Astrocyte of the hippocampus (primary cell): ENCODE measurements at places on chromosomes 1 and 21.

GRCh38 chr1:155191904-155192303 lies 15.8 kb downstream of the THBS3 start:
- DNase-seq = no peak

DNA sequence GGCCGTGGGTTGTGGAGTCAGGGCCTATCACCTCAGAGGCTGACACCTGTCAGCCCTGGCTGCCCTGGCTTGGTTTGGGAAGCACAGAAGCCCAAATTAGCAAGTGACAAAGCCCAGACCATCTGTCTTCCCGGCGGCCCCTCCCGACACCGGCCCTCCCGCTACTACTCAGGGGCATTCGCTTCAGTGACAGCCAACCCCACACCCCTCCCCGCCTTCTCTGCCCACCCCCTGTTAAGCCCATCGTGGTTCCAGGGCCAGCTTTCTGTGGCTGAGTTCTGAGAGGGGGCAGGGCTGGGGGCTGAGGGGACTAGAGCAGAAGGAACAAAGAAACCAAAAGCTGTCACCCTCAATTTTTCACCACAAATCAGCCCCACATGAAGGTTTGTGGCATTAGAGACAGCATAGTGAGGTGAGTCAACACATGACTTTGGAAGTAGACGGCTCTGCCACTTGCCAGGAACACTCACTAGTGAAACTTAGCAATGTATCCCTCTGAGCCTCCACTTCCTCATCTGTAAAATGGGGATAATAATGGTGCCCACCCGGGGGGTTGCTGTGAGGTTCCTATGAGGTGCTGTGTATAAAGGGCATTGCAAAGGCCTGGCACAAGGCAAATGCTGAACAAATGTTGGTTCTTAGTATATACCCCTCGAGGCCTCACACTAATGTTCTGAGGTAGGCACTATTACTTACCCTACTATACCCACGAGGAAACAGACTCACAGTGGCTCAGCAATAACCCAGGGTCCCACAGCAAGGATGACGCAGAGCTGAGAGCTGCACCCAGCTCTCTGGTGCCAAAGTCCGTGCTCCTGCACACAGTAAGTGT lies 5.2 kb upstream of the TNNI1 start:
- DNase-seq = peak; percentile 45

DNA sequence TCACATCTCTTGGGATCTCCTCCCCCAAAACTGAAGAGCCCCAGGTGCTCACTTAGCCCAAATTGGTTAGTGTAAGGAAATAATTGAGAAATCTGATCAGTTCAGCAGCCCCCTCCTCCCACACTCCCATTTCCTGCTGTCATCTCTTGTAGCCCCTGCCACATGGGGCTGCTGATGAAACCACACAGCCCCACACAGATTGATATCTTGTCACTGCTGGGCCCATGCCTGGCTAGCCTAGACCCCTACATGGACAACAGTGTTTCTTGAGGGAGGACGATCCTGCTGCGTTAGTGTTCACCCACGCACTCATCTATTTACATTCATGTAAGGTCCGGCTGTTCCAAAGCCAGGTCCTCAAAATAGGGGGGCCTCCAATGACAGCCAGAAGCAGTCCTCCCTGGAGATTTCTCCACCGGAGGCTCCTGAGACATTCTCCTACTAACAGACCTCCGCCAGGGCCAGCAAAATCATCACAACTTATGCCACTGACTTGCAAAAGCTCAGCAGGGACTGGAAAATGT lies 23.9 kb upstream of the RXRG start:
- DNase-seq = no peak

- DNase-seq = peak; percentile 90
Measured at GRCh38 chr1:3174487-3175247, 105.7 kb downstream of the PRDM16 start.

GRCh38 chr1:18597160-18598042 lies 33.2 kb upstream of the PAX7 start:
- peak; percentile 73 for DNase-seq

DNA sequence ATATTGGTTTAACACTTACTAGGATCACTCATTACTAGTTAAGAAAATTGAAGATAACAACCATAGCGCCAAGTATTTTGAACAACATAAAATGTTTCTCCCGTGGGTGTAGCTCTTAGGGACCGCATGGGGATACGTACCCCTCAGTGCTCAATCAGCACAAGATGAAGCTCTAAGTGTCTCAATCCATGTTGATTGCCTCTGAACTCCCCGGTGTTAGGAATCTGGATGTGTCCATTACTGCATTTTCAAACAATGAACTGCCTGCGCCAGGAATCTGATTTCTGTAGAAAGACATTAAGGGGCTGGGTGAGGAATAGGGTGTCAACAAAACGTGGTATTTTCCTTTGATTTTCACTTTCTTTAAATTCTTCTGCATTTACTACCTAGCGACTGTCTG lies 100.2 kb downstream of the LMO4 start:
- peak; percentile 33 for DNase-seq

DNA sequence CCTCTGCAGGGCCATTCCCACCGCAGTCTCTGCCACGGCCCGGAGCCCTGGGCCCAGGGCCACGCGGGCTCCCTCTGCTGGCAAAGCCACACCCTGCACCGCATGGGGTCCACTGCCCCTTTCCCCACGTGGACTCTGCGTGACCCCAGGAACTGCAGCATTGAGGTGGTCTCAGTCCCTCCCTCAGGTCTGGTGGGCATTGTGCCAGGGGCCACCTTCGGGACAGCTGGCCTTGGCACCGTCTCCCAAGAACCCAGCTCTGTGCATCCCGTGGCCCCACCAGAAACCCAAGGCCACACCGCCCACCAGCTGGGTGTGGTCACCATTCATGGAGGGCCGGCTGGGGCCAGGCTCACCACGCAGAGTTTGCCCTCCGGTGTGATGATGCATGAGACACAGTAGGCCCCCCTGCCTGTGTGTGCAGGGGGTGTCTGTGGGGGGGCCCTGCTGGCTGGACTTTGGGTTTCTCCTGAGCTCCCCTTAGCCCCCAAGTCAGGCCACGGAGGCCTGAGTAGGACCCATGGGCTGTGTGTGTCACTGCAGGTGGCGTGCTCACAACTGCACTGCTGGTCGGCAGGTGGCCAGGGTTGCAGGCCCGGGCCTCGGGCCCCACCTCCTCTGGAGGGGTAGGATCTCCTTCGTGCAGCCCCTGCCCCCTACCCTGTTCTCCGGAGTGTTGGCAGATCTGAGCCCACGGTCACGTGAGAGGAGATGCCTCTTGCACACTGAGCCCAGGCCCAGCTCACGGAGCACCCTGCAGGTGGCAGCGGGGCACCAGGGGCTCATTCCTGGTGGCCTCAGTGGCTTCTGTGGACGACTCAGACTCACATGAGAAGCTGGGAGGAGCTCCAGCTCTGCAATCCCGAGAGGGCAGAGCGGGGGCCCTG lies 5.8 kb downstream of the VWA1 start:
- DNase-seq = peak; percentile 68

DNA sequence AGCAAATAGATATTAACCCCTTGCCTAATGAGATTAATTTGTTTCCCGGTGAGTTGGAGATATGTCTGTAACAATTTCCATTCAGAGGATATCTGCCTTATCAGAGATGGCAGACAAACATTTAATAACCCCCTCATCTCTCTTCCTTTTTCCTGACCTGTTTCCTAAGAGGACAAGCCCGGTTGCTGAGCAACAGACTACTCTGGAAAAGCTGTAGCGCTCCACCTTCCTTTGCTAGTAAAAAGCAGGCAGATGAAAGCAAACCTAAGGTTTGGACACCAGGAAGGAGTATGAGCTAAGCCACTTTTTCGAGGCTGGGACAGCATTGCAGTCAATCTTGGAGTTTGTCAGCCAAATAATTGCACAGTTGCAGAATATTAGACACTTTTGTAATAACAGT lies 82.4 kb downstream of the RGS21 start:
- DNase-seq = no peak
